ENCODE measurements at places on chromosomes 7 and 10.

- DNase-seq: no peak
Observed at GRCh38 chr7:86962623-86963022, 96.8 kb downstream of the ELAPOR2 start.

- DNase-seq: no peak
Observed at GRCh38 chr10:909831-910230, 21.7 kb downstream of the LARP4B start.

DNA sequence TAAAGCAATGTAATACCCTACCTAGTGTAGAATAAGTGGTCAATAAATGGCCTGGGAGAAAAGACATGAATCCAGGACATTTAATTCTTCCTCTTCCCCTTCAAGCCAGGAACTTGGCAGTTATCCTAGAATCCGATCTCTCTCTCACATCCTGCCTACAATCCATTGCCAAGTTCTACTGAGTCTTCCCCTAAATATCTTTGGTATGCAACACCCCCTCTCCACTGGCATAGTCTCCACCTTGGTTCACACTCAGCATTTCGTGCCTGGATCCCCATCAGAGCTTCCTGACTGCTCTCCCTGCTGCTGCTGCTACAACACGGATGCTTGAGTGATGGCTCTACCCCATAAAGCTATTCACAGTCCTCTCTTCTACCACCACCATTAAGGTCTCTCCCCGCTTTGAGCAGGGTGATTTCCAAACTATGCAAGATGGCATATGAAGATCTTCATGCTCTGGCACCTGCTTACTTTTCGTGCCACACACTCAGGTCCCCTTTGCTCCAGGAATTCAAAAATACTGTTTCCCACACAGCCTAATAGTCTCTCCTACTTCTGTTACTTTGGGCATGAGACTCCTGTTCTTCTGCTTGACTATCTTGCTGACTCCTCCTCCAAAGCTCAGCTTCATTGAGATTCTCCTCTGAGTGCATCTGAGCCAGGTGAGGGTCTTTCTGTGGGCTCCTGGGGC is 4.8 kb downstream of the ANK3 start:
- no peak for DNase-seq

GRCh38 chr10:86123715-86124114 is 242.9 kb downstream of the GRID1 start:
- no peak for DNase-seq

- DNase-seq: no peak
Observed at GRCh38 chr10:55063811-55064210, 262.8 kb upstream of the PCDH15 start.

DNA sequence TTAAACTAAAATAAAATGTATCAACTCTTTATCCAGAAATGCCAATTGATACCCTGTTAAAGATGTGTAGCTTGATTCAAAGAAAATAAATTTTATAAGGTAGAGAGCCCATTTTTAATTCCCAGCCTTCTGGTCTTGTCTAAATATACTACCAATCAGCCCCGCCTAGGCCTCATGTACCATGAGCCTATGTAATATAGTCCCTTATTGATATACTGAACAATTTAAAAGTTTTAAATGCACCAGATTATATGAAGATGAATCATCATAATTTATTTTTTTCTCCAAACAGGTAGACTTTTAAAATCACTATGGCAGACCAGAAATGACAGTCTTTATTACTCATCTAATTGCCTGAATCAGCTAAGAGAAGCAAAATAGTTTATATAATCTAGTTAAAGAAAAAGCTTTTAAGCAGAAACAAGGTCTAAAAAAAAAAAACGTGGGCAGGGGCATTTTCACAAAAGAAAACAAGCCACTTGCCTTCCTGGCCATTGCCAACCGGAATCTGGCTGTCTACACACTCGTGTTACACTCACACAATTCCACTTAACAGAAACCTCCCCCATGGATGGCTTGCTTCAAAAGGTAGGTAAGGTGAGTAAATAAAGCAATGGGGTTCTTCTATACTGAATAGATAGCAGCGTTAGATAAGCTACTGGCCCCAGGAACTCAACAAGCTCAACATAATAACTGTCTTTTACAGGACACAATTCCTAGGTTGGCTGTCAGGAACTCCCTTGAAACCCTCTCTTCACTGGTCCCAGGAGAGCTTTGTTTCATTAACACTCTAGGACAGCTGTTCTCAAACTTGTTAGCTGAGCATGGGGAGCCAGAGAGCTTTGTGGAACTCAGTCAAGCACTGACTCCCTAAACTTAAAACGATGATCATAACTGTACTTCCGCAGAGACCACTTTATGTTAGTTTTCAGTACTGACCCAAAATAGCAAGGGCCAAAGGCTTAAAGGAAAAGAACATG is 37.2 kb downstream of the RAPGEF5 start:
- no peak for DNase-seq

DNA sequence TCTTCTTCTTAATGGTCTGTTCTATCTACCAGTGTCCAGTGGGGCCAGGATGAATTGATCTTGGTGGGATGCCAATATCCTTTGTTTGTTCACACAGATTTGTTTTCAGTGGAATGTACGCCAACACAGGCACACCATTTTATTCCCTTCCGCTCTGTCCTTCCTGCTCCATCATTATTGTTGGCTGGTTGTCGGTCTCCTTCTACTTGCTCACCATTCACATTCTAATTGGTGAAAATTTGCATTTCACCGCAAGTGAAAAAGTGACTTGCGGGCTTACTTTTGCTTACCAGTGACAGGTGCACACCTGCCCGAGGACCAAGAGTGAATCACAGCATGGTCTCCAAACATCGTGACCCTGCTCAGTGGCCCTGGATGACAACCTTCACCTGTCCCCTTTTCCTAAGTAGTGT is 148.3 kb downstream of the NOC3L start:
- no peak for DNase-seq

GRCh38 chr7:66669088-66669487 is 40.4 kb downstream of the KCTD7 start:
- no peak for DNase-seq

- no peak for DNase-seq
Observed at GRCh38 chr7:20329389-20330238, 1.1 kb upstream of the ITGB8 start.

DNA sequence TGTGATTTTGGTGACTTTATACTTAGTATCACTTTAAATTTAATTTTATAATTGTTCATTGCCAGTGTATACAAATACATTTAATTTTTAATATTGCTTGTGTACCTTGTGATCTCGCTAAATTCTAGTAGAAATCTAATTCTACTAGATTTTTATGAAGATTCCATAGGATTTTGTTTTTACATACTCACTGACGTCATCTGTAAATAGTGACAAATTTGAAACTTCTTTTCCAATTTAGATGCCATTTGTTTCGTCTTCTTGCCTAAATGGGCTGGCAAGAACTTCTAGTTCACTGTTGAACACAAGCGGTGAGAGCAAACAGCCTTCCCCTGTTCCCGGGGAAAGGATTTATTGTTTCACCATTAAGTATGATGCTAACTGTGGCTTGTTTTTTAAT is 17.3 kb upstream of the PNLIPRP3 start:
- no peak for DNase-seq

- peak; percentile 65 for DNase-seq
Observed at GRCh38 chr10:101694674-101695403, at the start of gene FBXW4. Gene FBXW4, minus strand, starts transcription at chr10:101695170. Its CDS starts 65 bp downstream, at chr10:101695105.

- no peak for DNase-seq
Observed at GRCh38 chr10:133235932-133236331, 1.7 kb upstream of the VENTX start.

- DNase-seq: no peak
Observed at GRCh38 chr7:43456200-43456599, 126.7 kb upstream of the STK17A start.

GRCh38 chr7:128268233-128268632 is 27.2 kb downstream of the LEP start:
- DNase-seq: no peak

- DNase-seq: no peak
Observed at GRCh38 chr10:12644380-12645144, 295.2 kb downstream of the CAMK1D start.

DNA sequence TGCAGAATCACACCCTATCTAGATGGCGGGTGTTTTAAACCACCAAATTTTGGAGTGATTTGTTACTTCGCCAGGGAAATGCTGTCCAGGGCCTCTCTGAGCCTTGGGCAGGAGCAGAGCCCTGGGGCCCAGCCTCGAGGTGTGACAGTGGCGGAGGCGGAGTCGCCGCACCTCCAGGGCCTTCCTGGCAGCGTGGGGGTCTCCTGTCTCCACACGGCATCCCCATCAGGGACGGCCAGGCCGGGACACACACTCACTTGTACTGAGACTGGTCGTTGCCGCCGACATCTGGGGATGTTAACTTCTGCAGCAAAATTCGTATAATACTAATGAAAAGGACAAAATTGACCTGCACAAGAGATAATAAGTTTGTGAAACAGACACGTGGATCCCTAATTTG is 110.7 kb downstream of the VIPR2 start:
- no peak for DNase-seq

- DNase-seq: peak; percentile 80
Observed at GRCh38 chr10:133274751-133275683, 1.7 kb downstream of the ADAM8 start.

DNA sequence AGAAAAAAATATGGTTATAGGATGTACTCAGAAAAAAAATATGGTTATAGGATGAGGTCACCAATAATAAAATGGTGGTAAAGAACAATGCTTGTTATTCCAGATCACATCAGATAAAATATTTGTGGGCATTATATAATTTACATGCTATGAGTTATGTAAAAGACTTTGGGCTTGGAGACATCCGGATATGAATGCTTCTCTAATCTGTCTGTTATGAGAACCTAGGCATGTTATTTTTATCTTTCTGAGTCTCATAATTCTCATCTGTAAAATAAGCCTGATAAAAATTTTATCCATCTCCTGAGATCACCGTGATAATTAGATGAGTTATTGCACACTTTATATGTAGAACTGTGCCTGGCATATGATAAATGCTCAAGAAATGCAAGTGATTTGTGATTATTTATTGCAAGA is 37.8 kb downstream of the DKK1 start:
- no peak for DNase-seq

- no peak for DNase-seq
Observed at GRCh38 chr10:17808971-17809841, at the start of gene MRC1. Gene MRC1, plus strand, starts transcription at chr10:17809348. Its CDS starts 118 bp downstream, at chr10:17809466.

GRCh38 chr10:52879091-52879807 is 106.7 kb upstream of the MBL2 start:
- DNase-seq: no peak

- no peak for DNase-seq
Observed at GRCh38 chr10:31291123-31291522, 27.9 kb upstream of the ZEB1 start.

DNA sequence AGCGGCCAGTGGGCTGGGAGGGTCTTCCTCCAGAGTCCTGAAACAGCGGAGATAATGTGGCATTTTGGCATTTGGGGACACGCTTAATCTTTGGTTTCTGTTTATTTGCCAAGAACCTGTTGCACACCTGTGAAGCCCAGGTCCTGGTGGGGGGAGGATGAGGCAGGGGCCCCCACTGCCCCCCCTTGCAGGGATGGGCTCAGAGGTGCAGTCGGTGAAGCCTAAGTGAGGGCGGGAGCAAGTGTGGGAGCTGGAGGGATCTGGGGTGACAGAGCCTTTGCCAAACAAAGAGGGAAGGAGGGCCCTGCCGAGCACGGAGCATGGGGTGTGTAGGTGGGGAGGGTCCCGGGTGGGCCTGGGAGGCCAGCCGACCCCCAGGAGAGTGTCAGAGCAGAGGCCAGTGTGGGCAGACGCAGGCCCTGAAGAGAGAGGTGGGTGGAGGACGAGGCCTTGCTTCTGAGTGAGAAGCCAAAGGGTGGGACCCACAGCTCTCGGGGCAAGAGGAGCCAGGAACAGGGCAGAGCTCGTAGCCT is 62.1 kb upstream of the ADGRA1 start:
- no peak for DNase-seq

DNA sequence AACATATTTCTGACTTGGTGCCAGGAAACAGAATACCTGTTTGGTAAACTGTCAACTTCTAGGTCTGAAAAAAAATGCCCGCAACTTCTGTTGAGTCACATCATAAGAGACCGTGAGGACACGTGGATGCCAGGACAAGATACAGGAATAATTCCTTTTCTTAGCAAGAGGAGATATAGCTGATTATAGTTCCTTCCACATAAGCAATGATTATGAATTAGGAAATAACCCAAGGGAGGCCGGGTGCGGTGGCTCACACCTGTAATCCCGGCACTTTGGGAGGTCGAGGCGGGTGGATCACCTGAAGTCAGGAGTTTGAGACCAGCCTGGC is 75.2 kb downstream of the CDC123 start:
- DNase-seq: no peak

GRCh38 chr7:102264367-102264891 is 22.2 kb upstream of the SH2B2 start:
- no peak for DNase-seq

DNA sequence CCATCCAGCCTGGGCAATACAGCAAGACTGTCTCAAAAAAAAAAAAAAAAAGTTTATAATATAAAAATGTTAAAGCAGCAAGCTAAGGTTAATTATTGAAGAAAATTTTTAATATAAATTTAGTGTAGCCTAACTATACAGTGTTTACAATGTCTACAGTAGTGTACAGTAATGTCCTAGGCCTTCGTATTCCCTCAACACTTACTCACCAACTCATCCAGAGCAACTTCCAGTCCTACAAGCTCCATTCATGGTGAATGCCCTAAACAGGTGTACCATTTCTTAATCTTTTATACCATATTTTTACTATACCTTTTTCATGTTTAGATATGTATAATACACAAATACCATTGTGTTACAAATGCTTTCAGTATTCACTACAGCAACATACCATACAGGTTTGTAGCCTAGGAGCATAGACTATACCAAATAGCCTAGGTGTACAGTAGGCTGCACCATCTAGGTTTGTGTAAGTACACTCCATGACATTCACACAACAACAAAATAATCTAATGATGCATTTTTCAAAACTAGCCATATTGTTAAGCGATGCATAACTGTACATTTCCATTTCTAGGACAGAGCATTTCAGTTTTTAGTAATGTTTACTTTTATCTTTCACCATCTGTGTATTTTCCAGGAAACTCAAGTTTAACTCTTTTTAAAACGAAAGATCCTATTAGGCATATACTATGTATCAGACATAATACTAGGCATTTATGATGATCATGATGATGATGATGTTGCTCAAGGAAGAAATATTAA is 43.3 kb downstream of the CNOT4 start:
- no peak for DNase-seq

DNA sequence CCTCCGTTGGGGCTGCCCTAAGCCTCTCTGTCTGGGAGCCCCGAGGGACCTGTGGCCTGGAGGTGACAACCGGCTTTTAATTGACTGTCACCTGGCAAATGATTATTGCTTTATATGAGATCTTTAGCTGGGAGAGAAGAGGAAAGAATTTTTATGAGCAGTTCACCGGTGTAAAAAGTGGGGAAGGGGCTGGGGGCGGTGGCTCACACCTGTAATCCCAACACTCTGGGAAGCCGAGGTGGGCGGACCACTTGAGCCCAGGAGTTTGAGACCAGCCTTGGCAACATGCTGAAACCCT is 2.6 kb upstream of the COX19 start:
- no peak for DNase-seq

GRCh38 chr10:49135575-49136313 is 1.9 kb upstream of the FAM170B start:
- no peak for DNase-seq

GRCh38 chr10:73899423-73899822 is 11.5 kb upstream of the PLAU start:
- no peak for DNase-seq
